ENCODE measurements at places on chromosomes 2 and 18.

DNA sequence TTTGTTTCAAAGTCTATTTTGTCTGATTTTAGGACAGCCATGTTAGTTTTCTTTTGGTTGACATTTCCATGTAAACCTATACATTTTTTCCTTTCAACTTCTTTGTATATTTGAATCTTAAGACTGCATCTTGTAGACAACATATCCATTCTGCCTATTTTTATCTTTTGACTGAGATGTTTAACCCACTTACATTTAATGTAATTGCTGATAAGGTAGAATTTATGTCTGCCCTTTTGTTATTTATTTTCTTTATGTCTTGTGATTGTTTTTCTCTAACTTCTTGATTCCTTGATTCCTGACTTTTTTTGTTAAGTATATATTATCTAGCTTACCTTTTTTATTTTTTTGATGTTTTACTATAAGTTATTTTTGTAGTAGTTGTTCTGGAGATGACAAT is 542.5 kb downstream of the SUCLG1 start:
- DNase-seq, result no peak

DNA sequence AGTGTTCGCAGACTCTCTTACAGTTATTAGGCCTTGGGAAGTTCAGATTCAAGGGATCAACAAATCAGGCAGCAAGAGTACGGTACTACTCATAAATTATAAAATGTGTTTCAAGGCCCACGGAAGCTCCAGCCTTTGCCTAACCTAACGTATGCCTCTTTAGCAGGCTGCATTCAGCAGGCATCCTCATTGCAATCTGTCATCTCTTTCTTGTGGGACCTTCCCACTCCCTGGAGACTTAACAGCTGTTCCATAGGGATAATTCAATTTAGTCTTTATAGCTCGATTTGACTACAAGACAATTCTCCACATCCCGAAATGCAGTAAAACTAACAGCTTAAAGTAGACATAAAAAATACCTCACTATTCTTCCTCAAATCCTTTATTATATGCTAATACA is 453.7 kb downstream of the CNTNAP5 start:
- DNase-seq, result no peak

GRCh38 chr2:109260116-109260855 is 131.3 kb downstream of the SH3RF3 start:
- peak; percentile 65 for DNase-seq

- no peak for DNase-seq
Measured at GRCh38 chr18:67509741-67510391, 6.7 kb downstream of the DSEL start.

DNA sequence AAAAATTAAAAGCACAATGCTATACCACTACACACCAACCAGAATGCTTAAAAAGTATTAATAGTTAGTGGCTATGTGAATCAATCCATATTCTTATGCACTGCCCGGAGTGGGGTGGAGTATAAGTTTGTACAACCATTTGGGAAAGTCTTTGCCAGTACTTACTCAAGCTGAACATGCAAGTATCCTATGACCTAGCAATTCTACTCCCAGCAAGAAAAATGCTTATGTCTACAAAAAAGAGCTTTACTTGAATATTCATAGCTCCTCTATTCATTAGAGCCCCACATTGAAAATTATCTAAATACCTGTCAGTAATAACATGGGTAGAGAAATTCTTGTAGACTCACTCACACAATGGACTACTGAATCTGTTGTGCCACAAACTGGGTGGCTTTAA is 21.4 kb upstream of the CNOT11 start:
- DNase-seq, result no peak

DNA sequence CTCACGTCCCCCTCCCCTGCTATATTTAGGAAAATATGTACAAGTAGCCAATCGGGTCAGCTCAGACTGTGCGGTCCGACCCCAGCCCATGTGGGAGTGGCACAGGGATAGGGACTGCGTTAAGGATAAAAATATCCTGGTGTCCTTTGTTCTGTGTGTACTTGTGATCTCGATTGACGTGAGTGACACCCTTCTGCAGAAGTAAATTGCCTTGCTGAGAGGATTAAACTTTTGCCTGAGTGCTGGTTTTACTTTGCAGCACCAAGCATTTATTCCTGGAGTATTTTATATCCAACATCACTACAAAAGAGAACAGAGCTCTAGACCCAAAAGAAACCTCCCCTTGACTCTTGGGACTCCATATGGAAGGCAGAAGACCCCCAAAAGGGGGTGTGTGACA is 28.0 kb upstream of the RALBP1 start:
- DNase-seq, result no peak

- no peak for DNase-seq
Measured at GRCh38 chr18:48616484-48617255, 77.8 kb downstream of the CTIF start.
